ENCODE measurements at places on chromosomes 2 and 18.

DNA sequence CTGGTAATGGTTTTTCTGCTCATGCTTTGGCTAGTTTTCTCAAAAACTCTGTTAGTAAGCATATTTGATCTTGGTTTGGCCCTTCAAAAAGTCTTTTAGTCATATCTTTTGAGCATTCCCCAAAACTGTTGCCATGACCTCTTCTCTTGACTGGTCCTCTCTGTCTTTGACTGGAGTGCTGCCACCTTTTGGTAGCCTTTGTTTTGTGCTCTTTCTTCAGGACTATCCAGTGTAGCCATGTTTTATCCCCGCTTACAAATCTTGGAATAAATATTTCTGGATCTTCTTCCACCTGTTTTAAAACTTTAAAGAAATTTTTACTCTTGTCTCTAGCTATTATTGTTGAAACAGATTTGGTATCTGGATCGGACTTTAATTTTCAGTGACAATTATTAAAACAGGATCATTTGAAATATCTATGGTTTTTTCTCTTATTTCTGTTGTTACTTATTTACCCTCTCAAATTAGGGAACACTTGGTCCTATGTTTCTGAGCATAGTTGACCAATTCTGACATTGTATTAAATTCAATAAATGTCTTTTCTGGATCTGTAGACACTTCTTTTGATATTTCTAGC, 965 bp upstream of the ELOA2 start:
- DNase-seq, result peak; percentile 15

GRCh38 chr2:12539776-12540562, 176.8 kb upstream of the TRIB2 start:
- DNase-seq, result no peak

DNA sequence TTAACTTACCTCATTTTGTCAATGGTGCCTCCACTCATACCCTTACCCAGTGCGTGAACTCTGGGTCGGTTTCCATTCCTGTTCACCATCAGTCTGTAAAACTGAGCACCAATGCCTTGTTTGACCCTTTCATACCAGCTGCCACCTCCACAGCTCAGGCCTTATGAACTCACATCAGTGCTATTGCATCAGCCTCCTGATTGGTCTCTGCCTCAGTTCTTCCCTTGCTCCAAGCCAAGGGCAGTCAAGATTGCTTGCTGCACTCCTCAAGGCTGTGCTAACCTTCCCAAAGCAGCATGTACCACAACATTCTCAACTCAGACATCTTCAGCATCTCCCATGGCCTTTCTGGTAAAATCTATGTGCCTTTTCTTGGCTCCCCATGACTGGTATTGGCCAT, 9.3 kb downstream of the CD28 start:
- DNase-seq, result no peak

- no peak for DNase-seq
Measured at GRCh38 chr2:221235941-221236340, 336.2 kb downstream of the EPHA4 start.

GRCh38 chr2:176118601-176119339, 2.2 kb downstream of the HOXD10 start:
- no peak for DNase-seq

DNA sequence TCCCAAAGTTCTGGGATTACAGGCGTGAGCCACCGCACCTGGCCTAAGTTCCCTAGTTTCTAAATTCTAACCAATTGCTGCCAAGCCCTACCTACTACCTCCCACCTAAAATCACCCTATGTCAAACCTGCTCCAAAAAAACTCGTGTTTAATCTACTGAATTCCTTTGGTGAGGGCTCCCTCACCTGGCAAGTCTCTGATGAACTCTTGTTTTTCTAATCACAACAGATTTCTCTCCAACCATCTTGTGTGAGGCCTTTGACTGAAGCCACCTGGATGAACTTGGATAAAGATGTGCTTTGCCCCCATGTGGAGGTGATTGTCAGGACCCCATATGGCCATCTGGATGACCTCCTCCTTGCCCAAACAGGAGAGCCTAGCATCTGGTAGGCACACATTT, 17.4 kb upstream of the SLC35G4 start:
- no peak for DNase-seq

GRCh38 chr2:7950035-7950612, 731.7 kb upstream of the ID2 start:
- DNase-seq, result no peak

DNA sequence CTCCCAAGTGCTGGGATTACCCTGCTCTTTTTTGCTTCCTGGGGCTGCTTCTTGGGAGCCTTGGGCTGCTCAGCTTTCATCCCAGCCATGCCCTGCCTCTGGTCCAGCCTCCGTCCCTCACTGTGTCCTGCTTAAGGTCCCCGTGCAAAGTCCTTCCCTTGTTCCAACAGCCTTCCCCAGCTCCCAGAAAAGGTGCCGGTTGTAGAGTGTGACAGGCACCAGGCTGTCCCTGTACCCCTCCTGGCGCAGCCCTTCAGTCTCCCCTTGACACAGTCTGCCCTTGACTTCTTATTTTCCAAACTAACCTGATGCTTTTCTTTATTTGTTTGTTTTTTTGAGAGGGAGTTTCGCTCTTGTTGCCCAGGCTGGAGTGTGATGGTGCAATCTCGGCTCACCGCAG, 20.1 kb upstream of the ALPI start:
- no peak for DNase-seq

- DNase-seq, result no peak
Measured at GRCh38 chr2:54767921-54768320, 44.5 kb downstream of the EML6 start.

GRCh38 chr2:74188018-74188601, 9.4 kb upstream of the MOB1A start:
- DNase-seq, result peak; percentile 70

GRCh38 chr2:227853765-227854271, 17.6 kb upstream of the DAW1 start:
- no peak for DNase-seq

DNA sequence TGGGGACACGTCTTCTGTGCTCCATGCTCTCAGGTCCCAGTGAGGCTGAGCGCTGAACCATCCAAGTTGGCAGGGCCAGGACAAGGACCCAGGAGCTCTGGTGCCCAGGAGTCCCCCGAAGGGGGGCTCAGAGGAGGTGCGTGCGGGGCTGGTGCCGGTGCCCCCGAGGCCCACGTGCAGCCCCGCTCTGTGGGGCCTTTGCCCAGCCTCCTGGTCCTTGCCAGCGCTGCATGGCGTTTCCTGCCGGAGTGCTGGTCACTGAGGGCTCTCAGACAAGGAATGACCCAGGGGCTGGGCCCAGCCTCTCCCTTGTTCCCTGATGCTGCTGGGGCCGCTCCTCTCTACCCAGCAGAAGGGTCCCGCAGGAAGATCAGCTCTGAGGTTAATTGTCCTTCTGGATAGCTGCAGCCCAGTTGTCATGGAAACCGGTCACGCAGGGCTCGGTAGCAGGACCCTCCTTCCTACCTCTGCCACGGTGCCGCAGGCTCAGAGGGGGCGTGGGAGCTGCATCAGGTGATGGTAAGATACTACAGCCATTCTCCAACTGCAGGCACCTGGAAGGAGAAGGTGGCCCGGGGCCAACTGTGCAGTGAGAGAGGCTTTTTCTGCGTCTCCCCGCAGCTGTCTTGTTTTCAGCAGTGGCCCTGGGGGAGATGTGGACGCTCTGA, 64.5 kb downstream of the RRM2 start:
- no peak for DNase-seq

GRCh38 chr18:77478646-77479442, 229.2 kb downstream of the GALR1 start:
- DNase-seq, result no peak

- DNase-seq, result no peak
Measured at GRCh38 chr18:32091325-32091723, 350 bp upstream of the RNF138 start.

GRCh38 chr2:100621371-100621951, 58.7 kb downstream of the PDCL3 start:
- no peak for DNase-seq

DNA sequence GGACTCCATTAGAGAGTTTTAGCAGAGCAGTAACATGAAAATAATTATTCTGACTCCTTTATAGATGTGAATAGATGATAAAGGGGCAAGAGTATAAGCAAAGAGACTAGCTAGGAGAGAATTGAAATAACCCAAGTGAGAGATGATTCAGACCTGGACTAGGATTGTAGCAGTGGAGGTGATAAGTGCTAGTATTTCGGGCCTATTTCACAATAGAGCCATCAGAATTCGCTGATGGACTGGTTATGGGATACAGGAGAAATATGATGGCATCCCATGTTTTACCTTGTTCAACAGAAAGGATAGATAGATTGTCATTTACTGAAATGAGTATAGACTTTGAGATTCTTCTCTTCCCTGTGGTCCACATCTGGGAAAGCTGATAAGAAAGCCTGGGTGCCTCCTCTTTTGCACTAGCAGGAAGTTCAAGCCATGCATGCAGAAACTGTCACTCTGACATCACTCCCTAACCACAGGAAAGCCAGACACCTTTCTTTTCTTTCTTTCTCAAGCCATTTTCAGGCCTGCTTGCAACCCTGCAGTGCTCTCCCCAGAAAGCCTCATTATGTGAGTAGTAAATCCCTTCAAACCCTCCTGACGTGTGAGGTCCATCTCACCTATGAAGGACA, 25.3 kb downstream of the DYNAP start:
- no peak for DNase-seq

- DNase-seq, result no peak
Measured at GRCh38 chr18:35106845-35107148, 65.6 kb downstream of the MAPRE2 start.

DNA sequence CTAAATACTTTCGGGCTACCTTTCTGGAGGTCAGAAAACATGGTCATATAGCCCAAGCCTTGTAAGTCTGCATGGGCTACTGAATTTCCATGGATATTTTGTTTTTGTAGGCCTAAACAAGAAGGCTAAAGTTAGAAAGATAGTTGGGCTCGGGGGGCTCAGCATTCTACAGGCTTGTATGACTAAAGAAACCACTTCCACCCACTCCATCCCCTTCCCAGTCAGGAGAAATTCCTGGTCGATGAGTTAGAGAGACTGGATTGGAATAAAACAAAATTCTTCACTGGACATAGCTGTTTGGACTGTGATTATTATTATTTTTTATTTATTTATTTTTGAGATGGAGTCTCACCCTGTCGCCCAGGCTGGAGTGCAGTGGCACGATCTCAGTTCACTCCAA, 539.4 kb upstream of the TNP1 start:
- no peak for DNase-seq

GRCh38 chr18:74375999-74376398, 60.4 kb downstream of the C18orf63 start:
- no peak for DNase-seq

- DNase-seq, result no peak
Measured at GRCh38 chr2:186032930-186033329, 294.3 kb downstream of the FSIP2 start.

GRCh38 chr2:131658769-131659131, 131.1 kb downstream of the CCDC74A start:
- no peak for DNase-seq

- DNase-seq, result no peak
Measured at GRCh38 chr18:41647914-41648313, 307.1 kb upstream of the PIK3C3 start.

- DNase-seq, result peak; percentile 84
Measured at GRCh38 chr2:197360744-197361156, 50.2 kb upstream of the ANKRD44 start.

- no peak for DNase-seq
Measured at GRCh38 chr18:25866331-25866730, 224.1 kb downstream of the SS18 start.

GRCh38 chr2:22929998-22930397, 455.0 kb upstream of the KLHL29 start:
- DNase-seq, result no peak

GRCh38 chr2:188394931-188395472, 103.3 kb downstream of the GULP1 start:
- no peak for DNase-seq

- DNase-seq, result no peak
Measured at GRCh38 chr18:62435435-62436031, 87.3 kb upstream of the ZCCHC2 start.

DNA sequence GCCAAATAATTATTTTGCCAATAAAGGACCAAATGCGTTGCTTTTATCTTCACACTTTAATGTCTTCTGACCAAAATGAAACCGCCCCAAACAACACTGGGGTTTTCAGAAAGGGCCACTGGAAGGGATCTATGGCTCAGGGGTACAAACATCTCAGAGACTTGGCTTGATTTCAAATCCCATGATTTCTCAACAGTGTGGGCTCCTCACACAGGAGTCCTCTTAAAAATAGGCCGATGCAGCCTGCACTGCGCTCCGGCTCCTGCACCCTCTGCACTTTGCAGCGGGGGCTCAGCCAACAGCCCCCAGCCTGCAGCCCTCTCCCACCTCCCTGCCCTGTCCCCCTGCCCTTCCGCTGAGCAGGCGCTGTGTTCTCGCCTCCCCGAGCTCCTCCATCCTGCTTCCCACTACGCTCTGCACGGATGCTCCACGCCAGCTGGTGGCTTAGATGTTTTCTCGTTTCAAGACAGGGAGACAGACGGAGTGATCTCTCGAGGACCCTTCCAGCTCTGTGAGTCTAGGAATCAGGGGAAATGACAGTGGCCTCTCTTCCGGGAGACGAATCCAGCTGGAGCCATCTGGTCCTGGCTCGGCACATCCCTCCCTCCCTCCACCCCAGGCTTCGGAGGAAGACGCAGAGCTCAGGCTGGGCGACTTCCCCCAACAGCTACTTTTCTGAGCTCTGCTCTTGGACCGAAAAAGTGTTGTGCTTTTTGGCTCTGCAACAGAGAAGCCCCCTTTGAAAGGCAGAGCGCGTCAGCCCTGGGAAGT, 71.4 kb downstream of the KCNF1 start:
- DNase-seq, result no peak

- DNase-seq, result no peak
Measured at GRCh38 chr2:204255526-204255925, 289.7 kb upstream of the PARD3B start.

DNA sequence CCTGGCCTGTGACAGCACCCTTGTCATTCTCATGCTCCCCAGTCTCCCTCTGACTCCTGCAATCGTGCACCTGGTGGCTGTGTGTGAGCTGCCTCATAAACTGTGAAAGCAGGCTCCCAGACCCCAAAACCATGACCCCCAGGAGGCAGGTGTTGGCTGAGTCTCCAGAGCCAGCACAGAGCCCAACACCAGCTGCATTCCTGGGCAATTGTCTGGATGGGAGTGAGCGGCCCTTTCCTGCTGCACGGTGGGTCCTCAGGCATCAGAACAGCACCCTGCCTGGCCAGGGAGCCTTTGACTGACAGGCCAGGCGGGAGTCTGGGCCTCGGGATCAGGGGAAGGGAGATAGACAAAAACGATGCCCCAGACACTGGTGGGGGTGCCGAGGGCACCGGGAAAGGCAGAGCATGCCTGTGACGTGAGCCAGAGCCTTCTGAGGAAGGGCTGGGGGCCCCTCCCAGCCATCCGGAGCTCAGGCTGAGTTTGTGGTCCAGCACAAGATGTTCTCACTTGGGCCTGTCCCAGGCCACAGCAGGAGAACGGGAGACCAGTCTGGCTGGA, 135.1 kb upstream of the GPC1 start:
- DNase-seq, result no peak

- DNase-seq, result no peak
Measured at GRCh38 chr18:2540575-2540974, 30.7 kb downstream of the METTL4 start.
